Stimulated activated CD4-positive, alpha-beta T cell treated with anti-CD3 and anti-CD28 coated beads, Interleukin-4, amount 100 ng/mL, for 24 hours (primary cell): ENCODE measurements at places on chromosomes 3 and 15.
A peak's percentile ranks its signal among the peaks of the same experiment; 100 is the strongest.

DNA sequence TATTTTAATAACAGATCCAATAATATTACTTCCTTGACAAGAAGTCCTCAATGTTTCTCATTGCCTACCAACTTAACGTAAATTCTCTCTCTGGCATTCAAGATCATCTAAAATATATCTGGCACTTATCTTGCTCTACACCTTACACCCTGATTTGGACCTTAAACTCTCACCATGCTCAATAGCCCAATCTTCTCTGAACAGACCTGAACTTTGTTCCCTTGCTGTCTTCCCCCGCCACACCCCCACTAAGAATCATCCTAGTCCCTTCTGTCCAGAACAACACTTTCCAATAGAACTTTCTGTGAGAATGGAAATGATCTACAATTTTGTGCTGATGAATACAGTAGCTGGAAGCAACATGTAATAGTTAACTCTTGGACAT is 44.9 kb downstream of the P2RY1 start:
- DNase-seq: no peak

DNA sequence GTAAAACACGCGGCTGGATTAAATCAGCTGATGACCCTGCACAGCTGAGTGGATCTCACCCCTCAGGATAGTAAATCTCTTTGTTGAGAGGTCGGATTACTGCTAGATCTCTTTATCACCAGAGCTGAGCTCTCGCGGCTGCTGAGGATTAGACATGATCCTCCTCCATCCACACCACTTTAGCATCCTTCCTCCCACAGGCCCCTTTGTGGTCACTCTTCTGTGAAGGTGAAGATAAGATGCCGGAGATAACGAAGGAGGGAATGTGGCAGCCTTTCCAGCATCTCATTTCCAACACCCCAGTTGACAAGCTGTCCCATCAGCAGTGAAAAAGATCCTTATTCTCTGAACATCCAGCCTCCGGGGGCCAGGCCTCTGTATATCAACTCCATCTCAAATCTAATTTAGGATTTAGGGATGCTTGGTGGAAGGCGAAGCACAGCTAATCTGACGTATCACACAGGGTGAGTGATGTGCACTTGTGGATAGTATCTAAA is 47.5 kb upstream of the SELENOK start:
- no peak for DNase-seq

DNA sequence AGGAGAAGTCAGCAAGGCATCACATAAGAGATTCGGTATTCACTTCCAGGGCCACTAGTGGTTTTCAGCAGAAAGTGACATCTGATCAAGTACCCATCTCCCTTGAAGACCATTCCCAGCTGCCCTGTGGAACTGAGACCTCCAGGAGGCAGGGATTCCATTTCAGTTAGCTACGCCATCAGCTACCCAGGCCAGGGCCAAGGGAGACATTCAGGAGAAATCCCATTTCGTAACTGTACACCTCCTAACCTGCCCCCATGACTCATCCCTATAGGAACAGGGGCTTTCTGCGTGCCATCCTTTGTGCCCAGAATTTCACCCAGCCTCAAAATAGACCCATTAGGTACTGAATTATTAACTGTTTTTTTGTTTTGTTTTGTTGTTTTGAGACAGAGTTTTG is 24.7 kb downstream of the SPATA12 start:
- DNase-seq: no peak

- DNase-seq: no peak
These were observed 203.2 kb upstream of the ICE2 start for GRCh38 chr15:60682115-60682514.

GRCh38 chr15:39584266-39584659 is 3.4 kb downstream of the THBS1 start:
- no peak for DNase-seq

- no peak for DNase-seq
These were observed 9.5 kb downstream of the PARP14 start for GRCh38 chr3:122690096-122690495.

DNA sequence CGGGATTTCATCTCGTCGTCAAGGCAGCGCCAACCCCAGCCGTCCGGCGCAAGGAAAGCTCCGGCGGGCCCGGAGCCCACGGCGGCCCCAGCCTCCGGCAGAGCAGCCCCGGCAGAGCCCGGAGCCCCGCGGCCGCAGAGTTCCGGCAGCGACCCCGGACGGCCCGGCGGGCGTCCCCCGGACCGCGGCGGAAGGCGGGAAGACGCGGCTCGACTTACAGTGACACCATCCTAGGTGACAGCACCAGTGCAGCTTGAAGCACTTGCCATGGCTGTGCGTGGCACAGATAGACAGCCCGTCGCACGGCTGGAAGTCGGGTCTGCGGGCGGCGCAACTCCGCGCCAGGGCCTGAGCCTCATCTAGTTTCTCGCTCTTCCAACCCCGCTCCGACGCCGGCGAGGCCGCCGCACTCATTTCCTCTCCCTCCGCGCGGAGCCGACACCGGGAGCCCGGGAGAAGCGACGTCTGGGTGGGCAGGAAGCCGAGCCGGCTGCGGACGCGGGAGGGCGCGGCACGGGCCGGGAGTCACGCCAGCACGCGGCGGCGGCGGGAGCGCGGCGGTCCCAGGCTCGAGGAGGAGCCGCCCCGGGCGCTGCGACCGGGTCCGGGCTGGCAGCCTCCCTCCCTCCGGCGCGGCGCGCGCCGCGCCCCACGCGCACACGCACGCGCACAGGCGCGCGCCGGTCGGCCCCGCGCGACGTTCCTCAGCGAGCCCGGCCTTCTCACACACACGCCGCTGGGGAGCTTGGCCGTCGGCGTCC is at the start of gene C3orf70:
C3orf70 (minus strand) TSS at position 651 of the 761 bp plus-strand sequence; CDS start at position 414, 237 bp downstream.
- peak; percentile 5 for DNase-seq

- no peak for DNase-seq
These were observed 271.0 kb downstream of the SUCLG2 start for GRCh38 chr3:67383379-67383778.

DNA sequence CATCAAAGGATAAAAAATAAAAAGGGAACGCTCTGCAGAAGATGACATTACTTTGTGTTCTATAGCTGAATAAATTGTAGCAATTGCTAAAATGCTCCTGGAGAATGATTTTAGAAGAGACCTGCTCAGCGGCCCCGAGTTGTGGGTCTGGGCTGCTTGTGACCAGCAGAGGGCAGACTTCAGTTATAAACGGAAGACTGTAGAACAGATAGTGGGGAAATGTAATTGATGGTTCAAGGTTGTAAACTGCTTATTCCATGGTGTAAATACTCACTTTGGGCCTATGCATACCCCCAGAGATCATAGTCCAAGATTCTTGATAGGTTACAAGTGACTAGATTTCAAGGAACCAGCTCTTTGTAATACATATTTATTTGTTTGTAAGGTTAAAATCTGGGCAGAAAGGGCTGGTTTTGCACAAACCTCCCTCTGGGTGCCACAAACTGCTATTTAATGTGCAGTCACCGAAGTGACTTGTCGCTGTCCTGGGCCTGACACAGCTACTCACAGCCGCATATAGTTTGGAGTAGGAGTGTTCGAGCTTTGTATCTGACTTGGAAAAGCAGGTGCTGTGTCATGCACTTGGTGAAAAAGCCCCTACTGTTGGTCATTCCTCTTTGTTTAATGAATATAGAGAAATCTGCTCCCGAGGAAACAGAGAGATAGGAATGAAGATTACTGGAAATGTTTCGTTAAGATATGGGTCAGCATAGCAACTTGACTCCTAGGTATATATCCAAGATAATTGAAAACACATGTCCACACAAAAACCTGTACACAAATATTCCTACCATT is 34.7 kb upstream of the NDUFB4 start:
- DNase-seq: peak; percentile 72

GRCh38 chr15:41977757-41978383 is 5.5 kb upstream of the EHD4 start:
- no peak for DNase-seq

- DNase-seq: no peak
These were observed 246.5 kb downstream of the ROBO1 start for GRCh38 chr3:79521221-79521848.

DNA sequence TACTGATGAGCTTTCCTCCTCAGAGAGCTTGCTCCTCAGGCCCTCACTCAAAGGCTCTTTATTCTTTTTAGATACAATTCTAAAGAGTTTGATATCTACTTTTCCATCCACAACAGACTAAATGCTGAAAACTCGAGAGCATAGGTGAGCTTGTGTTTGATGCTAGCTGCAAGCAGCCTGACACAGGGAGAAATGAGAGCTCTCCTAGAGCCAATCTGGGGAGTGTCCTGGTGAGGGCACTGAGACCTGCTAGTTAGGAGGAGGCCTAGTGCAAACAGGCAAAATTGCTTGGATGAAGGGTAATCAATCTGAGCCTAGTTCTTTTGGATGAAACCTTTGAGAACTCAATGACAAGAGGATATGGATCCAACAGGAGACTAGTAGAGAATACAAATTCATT is 300.8 kb downstream of the ZBTB20 start:
- no peak for DNase-seq

- no peak for DNase-seq
These were observed 25.3 kb upstream of the NR2C2 start for GRCh38 chr3:14921811-14922705.

DNA sequence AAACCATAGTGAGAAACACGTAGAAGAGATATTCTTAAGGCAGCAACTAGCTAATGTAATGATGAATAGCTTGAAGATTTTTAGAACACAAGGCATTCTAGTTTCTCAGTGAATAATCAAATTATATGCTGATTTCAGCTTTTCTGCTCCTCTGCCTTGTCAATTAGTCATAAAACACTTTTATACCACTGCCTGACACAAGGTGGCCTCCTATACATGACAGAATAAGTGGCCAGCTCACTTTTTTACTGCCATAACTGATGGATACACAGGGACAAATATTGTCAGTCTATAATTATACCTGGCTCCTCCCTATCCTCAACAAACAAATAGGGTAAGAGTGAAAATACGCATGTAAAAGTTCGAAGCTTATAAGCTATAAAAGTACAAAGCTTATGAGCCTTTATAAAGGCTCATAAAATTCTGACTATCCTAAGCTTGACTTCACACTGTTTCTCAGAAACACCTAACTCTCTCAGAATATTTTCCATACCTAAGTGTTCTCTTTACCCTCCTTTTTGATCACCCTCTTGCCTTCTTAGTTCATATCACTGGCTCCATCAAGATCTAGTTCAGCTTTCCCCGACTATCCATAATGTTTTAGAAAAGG is 81.6 kb downstream of the HERC1 start:
- DNase-seq: peak; percentile 56

DNA sequence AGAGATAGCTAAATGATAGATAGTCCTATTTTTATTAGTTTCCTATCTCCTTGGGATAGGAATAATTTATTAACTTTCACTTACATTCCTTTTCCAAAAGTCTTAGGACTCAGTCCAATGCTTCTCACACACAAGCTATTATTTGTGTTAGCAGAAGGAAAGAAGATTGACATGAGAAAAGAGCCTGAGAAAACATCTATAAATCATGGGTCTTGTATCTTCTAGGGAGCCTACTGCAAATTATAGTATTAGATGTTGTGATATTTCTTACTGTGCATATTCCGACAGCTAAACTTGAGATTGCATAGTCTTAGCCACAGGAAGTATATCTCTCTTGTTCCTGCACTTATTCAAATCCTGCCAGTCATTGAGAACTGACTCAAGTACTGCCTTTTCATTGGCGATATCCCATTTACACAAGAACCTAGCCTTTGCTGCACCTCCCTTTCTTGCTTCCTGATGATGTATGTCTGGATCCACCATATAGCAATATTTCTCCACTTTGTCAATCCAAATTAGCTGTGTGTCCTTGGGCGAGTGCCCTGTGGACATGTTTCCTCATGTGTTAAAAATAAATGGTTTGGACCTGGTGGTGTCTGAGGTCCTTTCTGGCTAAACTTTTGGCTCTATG is 245.1 kb upstream of the LMCD1 start:
- DNase-seq: no peak

DNA sequence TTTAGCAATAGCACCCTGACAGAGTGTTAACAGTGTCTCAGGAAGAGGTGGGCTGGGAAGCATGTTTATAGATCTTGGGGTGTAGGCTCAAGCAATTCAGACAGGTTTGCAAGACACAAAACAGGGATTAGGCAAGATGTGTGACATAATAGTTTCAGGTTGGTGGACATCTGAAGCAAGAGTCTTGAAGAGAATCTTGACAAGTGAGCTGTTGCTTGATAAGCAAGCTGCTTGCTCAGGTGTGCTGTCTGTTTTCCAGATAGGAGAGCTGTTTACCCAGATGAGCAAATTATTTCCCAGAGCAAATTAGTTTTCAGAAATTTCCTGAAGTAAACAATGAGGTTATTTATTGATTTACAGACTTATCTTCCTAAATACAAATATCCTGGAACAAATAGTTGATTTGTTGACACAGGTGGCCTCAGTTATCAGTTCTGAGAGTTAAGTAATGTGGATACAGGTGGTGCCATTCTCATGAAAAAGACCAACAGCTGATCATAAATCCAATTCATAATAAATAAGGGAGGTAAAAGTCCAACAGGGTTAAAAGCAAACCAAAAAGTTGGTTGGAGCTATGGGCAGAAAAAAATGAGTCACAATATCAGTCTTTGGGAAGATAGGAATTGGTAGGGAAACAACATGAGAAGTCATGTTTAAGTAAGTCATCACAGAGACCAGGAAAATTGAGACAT is 437.3 kb downstream of the TBL1XR1 start:
- no peak for DNase-seq

GRCh38 chr3:189142527-189142926 is 29.2 kb upstream of the TPRG1 start:
- peak; percentile 37 for DNase-seq

DNA sequence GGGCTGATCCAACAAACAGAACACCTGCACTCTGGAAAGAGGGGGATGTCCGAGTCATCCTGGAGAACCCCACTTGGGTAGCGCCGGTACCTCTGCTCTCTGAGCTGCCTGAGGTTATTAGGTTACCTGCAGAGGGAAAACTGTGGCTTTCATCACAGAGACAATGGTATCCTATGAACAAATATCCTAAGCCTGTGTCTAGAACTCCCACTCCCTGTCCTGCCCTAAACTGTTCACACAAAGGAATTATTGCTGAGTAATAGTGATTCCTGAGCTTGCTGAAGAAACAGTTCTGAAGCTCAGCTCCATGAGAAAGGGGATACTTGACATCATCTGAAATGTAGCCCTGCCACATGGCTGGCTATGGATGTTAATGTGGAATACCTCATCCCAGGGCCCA is 31.9 kb upstream of the WNT5A start:
- DNase-seq: no peak

DNA sequence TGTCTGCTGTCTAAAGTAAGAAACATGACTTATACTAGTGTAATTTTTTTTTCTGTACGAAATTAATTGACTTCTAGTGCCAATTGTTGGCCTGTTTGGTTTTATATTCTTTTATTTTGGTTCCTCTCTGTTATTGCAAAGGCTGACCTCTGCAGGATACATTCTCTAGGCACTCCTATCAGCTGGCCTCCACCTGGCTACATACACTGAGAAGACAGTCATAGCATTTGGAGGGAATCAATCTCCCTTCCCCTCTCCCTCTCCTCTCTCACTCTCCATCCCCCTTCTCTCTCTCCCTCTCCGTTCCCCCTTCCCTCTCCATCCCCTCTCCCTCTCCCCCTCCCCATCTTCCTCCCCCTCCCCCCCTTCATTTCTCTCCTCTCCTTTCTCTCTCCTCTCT is 116.7 kb downstream of the MCTP2 start:
- DNase-seq: no peak

GRCh38 chr3:143109861-143110260 is 9.7 kb upstream of the CHST2 start:
- no peak for DNase-seq
